ENCODE measurements at places on chromosomes 6 and 20.

- no peak for DNase-seq
Measured at GRCh38 chr6:40334496-40335270, 252.5 kb downstream of the LRFN2 start.

GRCh38 chr6:53539561-53539960 lies 5.3 kb downstream of the GCLC start:
- no peak for DNase-seq

GRCh38 chr6:106511288-106512047 lies 117.8 kb downstream of the RTN4IP1 start:
- DNase-seq, result peak; percentile 29

DNA sequence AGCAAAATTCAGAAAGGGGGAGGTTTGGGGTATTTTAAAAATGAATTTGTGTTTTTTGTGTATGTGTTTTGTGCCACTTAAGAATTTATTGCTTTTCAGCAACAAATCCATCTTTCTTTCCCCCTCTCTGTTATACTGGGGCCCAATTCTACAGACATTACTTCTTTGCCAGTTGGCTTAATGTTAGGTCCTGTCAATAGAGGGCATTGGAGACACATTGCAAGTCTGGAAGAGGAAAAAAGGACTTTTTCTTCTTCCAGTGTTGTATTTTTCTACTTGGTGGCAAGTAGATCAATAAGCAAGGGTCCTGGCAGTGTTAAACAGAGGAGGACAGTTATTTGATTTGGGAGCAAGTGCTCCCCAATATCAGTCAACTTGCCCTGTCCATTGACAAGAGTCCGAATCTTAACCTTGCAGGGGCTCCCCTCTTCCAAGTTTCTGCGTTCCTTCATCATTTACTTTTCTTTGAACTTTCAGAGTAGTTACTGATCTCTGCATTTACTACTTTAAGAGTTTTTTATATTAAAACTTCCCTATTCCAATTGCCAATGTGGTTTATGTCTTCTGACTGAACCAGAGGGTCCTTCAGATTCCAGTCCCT lies 23.4 kb downstream of the SCML4 start:
- DNase-seq, result no peak

DNA sequence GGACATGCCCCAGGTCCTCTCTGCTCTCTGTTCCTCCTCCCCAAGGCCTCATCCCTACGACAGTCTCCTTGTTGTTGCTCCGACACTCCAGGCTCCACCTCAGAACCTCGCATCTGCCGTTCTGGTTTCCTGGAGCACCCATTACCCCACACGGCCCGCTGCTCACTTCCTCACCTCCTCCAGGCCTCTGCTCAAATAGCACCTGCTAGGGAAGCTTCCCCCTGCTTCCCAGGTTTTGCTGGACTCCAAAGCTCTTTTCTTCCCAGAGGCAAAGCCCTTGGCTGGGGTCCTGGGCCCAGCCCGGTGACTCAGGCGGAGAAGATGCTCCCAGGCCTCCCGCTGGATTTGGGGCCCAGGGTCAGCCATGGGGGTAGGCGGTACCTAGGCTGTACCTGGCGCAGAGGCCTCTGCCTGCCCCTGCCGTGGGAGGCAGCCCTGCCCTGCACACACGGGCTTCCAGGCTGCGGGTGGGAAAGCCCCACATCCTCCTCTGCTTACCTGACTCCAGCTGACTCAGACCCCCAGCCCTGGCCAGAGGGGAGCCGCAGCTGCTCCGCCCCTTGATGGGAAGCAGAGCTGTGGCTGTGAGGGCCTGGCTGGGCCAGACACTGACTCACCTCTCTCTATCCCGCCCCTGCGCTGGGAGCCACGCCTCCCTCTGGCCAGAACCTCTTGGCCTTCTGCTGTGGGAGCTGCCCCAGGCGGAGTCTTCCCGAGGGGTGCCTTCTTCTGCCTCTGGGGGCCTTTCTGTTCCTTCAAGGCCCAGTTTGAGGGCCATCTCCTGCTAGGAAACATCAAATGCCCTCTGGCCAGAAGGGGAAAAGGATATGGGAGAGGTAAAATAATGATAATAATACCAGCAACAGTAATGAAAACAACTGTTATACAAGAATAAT lies 130.5 kb downstream of the CEBPB start:
- peak; percentile 97 for DNase-seq

- DNase-seq, result no peak
Measured at GRCh38 chr6:154252678-154253077, 103.9 kb downstream of the IPCEF1 start.

DNA sequence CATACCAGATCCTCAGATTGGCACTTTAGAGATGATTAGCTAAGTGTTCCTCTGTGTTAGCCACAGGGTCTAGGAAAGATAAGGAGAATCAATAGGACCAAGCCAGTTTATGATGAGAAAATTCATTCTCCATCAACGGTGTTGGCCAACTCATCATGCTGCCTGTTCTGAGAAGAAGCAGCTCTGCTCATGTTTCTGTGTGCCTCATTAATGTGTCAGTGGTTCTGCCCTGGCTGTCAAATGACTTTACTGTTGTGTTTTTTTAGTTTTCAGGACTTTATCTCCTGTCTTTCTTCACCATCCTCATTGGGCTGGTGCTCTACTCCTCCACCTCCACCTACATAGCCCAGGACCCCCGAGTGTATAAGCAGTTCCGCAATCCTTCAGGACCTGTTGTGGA lies 234.3 kb upstream of the PLN start:
- DNase-seq, result no peak

DNA sequence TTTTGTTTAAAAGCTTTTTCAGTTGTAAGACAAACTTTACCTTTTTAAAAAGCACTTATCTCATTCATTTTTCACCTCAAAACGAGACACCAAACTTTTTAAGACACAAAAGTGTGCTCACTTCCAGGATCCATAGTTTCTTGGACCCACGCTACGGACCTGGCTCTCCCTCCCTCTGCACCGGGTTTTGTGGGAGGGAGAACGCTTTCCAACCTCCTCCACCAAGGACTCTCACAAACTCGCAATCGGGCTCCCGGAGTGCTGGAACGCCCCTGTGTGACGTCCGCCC lies 436 bp downstream of the CAGE1 start:
- no peak for DNase-seq

GRCh38 chr6:139325125-139325524 lies 33.3 kb upstream of the TXLNB start:
- no peak for DNase-seq

DNA sequence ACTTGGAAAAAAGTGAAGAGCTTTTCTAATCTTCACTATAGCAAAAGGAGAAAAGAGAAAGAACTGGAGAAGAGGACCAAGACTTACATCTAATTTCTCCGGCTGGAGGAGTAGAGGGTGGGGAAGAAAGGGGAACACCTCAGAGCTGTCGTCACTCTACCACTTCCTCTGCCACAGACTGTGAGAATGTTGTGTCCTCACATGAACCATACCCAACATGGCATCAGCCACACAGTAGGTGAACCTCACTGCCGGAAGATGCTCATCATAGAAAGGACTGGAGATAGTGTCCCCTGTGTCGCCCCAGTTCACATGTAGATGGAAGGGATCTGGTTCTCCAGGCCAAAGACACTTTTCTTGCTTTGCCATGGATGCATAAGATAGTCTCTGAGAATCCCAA lies 604.4 kb upstream of the NOX3 start:
- DNase-seq, result no peak

DNA sequence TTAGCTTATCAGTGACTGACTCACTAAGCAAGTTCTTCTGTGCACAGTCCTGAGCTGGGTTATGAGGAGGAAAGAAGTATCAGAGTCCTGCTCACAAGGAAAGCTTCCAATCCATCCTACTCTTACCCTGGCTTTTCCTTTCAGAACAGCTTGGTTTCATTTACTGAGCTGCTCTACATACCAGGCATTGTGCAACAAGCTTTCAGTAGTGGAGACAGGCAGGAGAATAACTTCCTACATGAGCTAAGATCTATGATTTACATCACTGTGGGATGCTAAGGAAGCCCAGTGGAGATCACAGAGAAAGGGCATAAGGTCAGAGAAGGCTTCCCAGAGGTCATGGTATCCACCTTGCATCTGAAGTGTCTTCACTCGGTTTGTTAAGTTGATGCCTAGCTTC lies 144.5 kb downstream of the MAP3K7 start:
- DNase-seq, result no peak

DNA sequence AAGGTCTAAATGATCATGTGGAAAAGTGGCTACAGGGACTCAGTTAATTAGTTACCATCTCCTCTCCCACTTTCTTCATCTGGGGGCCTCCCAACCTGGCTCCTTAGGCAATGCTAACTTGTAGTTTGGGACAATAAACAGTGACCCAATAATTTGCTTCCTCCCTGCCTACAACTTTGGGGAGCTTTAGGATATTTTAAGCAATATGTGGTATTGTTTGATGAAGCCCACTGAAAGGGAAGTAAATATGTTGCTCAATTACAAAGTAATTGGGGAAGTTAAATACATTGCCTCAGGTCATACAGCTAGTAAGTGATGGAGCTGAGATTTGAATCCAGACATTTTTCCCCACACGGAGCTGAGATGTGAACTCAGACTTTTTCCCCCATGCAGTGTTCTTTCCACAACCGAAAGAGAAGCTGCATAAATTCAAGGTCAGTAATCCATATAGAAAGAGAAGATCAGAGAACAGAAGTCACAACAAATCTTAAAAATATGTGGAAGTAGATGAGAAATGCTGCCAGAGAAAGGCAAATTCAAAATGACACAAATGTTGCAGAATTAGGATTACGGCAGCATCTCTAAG lies 26.6 kb downstream of the ZHX3 start:
- DNase-seq, result no peak

- no peak for DNase-seq
Measured at GRCh38 chr6:25124216-25124715, 154.9 kb upstream of the CARMIL1 start.

DNA sequence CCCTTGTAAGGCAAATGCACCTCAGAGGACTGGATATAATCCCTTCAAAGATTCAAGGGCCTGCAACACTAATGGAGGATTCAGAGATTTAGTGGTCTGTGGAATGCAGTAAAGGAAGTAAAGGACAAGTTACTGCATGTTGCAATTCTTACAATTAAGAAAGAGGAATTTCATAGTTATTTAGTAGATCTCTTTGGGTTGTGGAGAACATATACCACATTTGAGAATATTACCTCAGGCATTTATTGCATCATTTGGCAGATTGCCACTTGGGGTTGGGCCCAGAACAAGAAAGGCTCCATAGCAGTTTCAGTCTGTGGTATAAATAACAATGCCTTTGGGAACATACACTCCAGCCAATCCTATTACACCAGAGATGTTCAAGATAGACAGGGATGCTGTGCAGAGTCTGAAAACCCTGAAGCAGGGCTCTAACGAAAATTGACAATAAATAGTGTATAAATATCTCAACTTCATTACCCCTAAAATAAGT lies 20.9 kb upstream of the EPM2A start:
- peak; percentile 95 for DNase-seq

DNA sequence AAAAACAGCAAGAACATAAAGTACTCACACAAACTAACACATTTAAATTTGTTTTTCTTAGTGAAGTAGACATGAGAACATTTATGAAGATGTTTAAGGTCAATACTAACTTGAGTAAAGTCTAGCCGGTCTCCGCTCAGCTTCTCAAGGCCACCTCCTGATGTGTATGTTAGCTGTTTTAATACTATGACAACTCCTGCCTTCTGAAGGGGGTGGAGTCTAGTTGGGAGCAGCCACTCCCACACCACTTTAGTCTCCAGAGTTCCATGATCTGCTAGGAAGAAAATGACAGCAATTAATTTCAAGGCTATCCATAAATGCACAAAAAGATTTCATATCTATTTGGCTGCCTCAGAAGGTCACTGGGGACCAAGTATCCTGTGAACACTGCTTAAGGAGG lies at the start of gene GSTA3:
Gene GSTA3, minus strand, starts transcription at position 168 of the 400 bp plus-strand sequence. CDS start 3,864 bp downstream, outside the sequence.
- no peak for DNase-seq

DNA sequence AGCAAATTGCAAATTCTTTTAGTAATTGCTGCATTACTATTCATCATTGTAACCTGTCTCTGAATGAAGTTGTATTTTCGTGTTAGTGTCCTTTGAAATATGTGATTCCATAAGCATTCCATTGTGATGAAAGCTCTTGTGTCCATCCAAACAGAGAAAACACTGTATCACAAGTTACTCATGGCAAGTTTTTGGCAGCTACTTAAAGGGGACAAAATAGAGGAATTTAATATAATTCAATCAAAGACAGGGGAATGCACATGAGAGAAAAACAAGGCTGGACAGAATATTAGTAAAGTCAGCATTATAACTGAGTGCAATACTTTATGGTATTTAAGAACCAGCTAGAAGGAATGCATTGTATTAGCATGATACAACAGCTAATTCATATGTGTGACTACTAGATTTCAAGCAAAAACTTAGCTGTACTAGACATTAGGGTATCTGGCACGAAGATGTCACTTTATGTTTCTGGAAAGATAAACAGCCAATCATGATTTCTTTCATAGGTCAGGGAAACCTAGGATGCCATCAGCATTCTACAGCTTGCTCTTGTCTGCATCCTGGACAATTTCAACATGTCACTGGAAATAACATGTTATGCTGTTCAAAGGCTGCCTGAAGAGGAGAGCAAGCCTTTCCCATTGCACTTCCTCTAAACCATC lies 270.6 kb upstream of the MARCKS start:
- peak; percentile 52 for DNase-seq

- no peak for DNase-seq
Measured at GRCh38 chr6:43215066-43215465, 14.2 kb downstream of the DNPH1 start.

DNA sequence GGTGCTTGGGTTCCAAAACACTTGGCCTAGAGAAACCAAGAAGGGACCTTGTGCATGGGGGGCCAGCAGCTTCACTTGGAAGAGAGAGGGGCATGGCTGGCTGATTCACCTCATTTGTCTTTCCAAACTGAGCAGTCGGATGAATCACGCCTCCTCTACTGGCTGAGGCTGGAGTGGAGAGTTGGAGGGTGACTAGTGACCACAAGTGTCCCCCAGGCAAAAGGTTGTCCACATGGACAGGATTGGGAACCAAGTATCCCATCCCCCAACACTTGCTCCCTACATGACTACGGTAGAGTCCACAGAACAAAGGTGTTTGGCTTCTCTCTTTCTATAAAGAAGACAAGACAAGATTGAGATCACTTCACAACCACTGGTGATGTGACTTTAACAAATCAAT lies 875.6 kb downstream of the QKI start:
- DNase-seq, result no peak

- peak; percentile 80 for DNase-seq
Measured at GRCh38 chr20:24337069-24337468, 132.4 kb upstream of the SYNDIG1 start.

DNA sequence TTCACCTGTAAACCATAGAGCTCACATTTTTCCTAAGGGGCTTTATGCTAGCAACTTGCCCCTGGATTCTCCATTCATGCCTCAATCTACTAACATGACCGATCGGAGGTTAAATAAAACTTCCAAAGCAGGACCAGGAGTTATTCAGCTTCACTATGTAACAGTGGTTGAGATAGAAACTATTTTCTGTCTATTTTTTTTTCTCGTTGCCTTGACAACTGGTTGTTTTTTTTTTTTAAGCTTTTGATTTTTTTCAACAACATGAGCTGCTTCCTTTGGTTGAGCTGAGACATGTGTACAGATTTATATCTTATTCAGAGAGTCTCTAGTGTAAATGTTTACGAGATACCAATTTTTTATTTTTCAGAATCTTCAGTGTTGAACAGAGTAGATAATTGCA lies 85.7 kb downstream of the SHLD1 start:
- peak; percentile 75 for DNase-seq

Measured in astrocyte of the spinal cord (primary cell).